ENCODE measurements at places on chromosomes 7 and 10. TPM values are rescaled to one million over a fixed set of nuclear protein-coding genes. Genes with fewer than 3 reads are reported as not detected.
A peak's percentile ranks its signal among the peaks of the same experiment; 100 is the strongest.

GRCh38 chr7:143444063-143444782 lies 970 bp downstream of the TAS2R60 start:
- DNase-seq = no peak

DNA sequence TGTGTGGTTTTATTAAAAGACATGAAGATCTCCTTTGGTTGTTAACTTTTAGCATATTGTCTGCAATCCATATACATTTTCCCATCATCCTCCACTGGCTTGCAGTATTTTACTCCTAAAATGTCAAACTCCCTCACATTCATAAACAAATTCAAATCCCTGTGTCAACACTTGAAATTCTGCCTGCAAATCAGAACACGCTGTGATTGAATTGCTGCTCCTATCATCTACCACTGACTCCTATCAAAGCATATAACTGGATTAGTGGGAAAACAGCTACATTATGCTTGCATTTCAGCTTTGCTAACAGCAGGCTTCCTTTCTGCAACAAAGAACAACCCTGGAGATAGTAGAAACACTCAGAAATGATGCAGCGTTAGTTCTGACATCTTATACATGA lies 281.8 kb upstream of the HGF start:
- DNase-seq = no peak

DNA sequence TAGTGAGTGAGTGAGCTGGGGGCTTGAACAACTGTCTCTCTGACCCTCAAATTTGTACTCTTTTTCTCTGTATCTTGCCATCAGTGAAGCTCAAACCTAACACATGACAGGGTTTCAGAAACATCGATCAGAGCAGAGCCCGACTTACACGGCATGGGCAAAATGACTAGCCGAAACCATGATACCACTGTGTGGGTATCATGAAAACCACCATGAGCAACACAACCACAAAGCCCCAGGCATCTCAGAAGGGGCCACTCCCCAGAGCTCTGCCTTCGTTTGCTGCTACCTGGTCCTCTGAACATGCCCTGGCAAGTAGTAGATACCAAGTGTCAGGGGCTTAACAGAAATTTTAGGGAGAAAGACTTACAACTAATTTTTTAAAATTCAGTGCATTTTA lies 308.5 kb downstream of the WDR11 start:
- no peak for DNase-seq

DNA sequence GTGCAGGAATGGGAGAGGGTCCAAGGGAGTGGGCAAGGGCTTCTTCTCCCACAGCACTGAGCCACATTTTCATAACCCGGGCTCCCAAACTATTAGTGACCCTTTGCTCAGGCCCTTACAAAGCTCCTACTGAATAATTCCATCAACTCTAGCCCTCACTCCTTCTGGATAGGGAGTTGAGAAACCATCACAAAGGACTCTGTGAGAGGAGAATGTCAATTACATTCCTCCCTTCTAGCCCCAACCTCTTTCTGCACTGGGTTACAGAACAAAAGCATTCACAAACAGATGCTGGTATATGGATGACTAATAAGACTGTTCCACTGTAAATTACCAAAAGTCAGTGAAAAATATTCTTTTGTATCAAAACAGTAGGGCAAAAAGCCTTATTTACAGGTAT lies 203.7 kb downstream of the SORCS1 start:
- no peak for DNase-seq

GRCh38 chr7:36185756-36186155 lies 32.7 kb downstream of the EEPD1 start:
- no peak for DNase-seq

DNA sequence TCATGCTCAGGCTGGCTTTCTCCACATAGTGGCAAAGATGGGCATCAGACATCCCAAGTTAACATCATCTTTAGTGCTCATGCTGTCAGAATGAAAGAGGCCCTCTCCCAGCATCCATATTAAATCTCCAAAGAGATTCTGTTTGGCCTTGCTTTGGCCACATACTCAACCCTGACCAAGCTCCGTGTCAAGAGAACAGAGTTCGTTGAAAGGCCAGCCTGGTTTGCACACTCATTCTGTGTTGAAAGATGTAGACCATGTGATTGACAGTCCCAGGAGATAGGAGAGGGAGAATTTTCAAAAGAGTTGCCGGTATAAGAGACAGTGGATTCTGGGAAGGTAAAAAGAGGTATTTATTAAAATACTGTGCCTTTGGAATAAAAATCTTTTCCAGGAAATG lies 19.7 kb downstream of the MET start:
- DNase-seq = no peak

GRCh38 chr7:159078193-159078910 lies 66.3 kb downstream of the VIPR2 start:
- DNase-seq = no peak

DNA sequence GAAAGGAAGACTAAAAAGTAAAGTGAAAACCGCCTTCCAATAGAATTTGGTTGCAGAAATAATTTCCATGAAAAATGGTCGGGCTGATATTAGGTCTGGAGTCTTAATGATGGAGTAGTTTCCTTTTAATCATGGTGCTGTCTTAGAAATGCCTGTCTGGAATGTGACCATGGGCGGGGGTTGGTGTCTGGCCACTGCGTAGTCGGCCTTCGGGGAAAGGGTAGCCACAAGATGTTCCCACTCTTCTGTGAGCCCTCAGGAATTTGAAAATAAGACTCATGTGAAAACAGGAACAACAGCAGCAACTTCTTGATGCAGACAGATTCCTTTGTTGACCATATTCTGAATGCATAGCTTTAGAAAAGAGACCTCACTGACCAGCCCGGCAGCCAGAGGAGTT lies 176.8 kb downstream of the KIAA1217 start:
- no peak for DNase-seq

GRCh38 chr7:135994466-135995205 lies 17.5 kb upstream of the MTPN start:
- DNase-seq = no peak

DNA sequence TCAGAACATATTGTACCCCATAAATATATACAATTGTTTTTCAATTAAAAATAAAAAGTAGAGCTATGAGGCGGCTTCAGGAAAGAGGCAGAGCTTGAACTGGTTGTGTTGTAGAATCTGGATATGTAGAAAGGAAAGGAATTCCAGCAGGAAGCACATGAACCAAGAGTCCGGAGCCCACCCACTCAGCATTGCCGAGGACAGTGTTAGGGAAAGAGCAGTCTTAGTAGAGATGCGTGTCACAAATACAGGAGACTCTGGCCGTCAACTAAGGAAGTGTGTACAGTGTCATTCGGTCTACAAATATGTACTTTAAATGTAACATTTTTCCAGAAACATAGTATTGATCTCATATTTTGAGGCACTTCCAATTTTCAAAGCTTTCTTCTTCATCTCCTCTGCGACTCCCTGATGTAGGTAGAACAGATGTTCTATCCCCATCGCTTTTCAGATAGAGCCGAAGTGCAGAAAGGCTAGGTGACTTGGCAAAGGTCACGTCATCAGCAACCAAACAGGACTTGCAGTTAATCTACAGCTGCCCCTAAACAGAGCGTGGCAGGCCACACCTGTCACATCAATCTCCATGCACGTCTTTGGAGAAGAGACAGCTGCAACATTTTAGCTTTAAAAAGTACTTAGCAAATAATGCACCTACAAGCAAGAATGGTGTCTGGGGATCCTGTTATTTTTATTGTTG lies 25.3 kb upstream of the GJD4 start:
- peak; percentile 26 for DNase-seq

GRCh38 chr7:30446266-30446665 lies 32.3 kb downstream of the NOD1 start:
- peak; percentile 25 for DNase-seq

DNA sequence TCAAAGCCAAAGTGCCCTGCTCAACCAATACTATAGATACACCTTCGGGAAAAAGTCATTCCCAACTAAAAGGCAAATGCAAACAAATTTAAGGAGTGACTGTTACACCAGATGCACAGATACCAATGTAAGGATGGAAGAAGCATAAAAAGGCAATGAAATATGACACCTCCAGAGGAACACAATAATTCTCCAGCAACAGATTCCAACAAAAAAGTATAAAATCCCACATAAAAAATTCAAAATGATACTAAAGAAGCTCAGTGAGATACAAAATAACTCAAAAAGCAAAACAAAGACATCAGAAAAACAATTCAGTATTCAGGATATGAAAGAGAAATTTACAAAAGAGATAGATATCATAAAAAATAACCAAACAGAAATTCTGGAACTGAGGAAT lies 44.1 kb upstream of the ASAH2 start:
- no peak for DNase-seq

DNA sequence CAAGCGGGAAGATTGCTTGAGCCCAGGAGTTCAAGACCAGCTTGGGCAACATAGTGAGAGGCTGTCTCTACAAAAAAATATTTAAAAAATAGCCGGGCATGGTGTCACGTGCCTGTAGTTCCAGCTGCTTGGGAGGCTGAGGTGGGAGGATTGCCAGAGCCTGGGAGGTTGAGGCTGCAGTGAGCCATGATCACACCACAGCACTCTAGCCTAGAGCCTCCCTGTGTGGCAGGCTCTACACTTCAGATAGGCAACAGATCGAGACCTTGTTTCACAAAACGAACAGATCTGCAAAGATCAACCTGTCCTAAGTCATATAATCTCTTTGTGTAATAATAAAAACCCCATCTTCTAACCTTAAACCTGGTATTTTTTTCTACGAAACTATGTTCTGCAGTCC lies 76.8 kb downstream of the PTEN start:
- DNase-seq = no peak

- peak; percentile 44 for DNase-seq
These were observed 7.3 kb upstream of the ELFN1 start for GRCh38 chr7:1662767-1663166.

- no peak for DNase-seq
These were observed 71.6 kb downstream of the ADCYAP1R1 start for GRCh38 chr7:31123726-31124125.

DNA sequence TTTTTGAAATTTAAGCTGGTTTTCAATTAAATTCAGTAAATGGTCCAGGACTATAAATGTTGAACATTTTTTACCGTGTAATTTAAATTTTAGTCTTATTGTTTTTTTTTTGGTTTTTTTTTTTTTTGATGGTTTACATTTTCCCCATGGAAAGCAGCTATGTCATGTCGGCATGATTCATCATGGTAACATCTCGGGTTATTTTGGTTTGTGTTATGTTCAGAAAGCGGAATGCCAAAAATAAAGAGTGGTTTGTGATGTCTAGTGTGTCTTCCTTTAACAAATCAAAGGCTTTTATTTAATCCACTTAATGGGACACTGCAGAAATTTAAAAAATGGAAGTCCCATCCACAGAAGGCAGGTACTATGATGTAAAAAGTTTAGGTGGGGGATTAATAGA lies 58.5 kb downstream of the TRUB1 start:
- no peak for DNase-seq

GRCh38 chr10:75145590-75145989 lies 34.1 kb downstream of the SAMD8 start:
- no peak for DNase-seq

The MACC1 gene
- 0.98 TPM for total RNA-seq

The FOXP2 gene
- 24.7 TPM for total RNA-seq

The C7orf25 gene
- total RNA-seq = 10.1 TPM

The MNX1 gene
- total RNA-seq = not detected

The DEPP1 gene
- total RNA-seq = 190 TPM

The GOLGA7B gene
- total RNA-seq = 4.6 TPM

The OPN1SW gene
- total RNA-seq = not detected

The THNSL1 gene
- total RNA-seq = 3.0 TPM

The CRPPA gene
- total RNA-seq = 9.9 TPM

The GIMAP7 gene
- total RNA-seq = 31.6 TPM

Measured in sciatic nerve (tissue), 2 donors.